ENCODE measurements at places on chromosomes 13 and 19.

- DNase-seq = no peak
These were observed 30.0 kb upstream of the KBTBD7 start for GRCh38 chr13:41224113-41225110.

DNA sequence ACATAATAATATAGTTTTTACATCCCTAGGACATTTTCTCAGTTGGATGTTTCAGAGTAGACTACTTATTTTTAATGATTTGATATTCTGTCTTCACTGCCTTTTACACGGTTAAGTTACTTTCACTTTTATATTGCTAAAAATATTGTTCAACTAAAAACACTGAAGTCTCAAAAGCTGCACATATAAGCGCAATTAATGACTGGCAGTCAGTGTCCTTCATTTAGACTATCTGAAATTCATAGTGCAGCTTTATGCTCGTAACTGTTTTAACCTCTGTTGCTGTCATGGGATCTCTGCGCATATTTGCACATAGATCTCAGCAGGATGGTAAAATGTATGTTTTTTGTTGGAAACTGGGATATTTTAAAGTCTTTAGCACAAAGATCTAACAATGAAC, 864.3 kb downstream of the SLITRK6 start:
- DNase-seq = no peak

GRCh38 chr13:28684257-28684656, 25.3 kb downstream of the POMP start:
- no peak for DNase-seq

DNA sequence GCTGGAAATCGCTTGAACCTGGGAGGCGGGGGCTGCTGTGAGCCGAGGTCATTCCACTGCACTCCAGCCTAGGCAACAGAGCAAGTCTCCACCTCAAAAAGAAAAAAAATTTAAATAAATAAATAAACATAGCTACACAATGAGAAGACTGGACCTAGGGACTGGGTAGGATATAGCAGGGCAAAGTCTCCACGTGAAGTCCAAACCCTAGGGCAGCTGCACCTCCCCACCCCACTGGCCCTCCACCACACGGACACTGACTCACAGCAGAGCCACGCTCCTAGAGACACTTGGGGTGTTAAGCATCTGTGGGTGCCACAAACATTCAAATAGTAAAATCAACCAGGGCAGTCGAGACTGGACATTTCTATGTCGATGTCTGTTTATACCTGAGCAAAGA, 7.1 kb downstream of the LATS2 start:
- no peak for DNase-seq

GRCh38 chr13:89315287-89315686, 1644.1 kb downstream of the SLITRK5 start:
- DNase-seq = no peak

GRCh38 chr19:14497228-14497921, 1.4 kb upstream of the GIPC1 start:
- DNase-seq = no peak

DNA sequence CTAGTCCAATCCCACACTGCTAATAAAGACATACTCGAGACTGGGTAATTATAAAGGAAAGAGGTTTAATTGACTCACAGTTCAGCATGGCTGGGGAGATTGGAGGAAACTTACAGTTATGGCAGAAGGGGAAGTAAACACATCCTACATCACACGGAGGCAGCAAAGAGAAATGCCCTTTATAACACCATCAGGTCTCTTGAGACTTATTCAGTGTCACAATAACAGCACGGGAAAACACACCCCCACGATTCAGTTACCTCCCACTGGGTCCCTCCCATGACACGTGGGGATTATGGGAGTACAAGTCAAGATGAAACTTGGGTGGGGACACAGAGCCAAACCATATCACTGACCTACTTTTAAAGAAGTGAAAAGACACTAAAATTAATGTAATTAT, 1130.4 kb upstream of the SLC10A2 start:
- DNase-seq = no peak

- DNase-seq = no peak
These were observed 66.8 kb upstream of the RFC3 start for GRCh38 chr13:33751151-33751550.

DNA sequence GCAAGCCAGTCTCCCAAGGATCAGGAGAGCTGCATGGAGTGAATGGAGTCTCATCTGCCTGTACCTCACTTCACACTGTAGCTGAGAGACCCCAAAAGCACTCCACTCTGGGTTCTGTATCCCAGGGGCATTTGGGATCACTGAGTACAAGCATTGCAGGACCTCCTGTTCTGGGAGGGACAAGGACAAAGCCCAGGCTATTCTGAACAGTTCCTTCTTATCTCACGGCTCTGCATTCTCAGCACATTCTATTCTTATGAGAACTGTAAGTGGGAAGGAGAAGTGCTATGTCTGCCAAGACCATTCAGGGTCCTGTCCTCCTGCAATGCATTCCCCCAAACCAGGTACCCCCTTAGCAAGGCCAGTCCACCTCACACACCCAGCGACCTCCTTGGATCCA, 42.8 kb downstream of the RNF6 start:
- no peak for DNase-seq

DNA sequence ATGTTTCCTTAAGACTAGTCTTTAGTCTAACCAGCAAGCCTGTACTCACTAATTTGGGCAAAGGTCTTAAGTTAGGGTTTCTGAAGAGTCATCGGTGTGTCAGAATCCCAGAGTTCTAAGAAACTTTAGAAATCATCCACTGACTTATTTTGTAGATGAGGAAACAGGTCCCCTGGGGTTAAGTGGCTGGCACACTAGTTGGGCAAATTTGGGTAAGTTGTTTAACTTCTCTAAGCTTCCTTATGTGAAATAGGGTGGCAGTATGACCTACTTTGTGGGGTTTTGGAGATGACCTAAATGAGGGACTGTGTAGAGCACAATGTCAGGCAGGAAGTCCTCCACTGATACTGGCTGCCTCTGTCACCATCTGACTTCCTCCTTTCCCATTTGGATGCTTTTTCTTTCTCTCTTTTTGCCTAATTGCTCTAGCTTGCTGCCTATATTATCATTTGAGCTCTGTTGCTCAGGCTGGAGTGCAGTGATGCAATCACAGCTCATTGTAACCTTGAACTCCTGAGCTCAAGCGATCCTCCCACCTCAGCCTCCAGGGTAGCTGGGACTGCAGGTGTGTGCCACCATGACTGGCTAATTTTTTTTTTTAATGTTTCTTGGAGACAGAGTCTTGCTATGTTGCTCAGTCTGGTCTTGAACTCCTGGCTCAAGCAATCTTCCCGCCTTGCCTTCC, 2.3 kb downstream of the ADGRE3 start:
- no peak for DNase-seq

GRCh38 chr19:38122402-38123093, 101.5 kb downstream of the DPF1 start:
- no peak for DNase-seq

DNA sequence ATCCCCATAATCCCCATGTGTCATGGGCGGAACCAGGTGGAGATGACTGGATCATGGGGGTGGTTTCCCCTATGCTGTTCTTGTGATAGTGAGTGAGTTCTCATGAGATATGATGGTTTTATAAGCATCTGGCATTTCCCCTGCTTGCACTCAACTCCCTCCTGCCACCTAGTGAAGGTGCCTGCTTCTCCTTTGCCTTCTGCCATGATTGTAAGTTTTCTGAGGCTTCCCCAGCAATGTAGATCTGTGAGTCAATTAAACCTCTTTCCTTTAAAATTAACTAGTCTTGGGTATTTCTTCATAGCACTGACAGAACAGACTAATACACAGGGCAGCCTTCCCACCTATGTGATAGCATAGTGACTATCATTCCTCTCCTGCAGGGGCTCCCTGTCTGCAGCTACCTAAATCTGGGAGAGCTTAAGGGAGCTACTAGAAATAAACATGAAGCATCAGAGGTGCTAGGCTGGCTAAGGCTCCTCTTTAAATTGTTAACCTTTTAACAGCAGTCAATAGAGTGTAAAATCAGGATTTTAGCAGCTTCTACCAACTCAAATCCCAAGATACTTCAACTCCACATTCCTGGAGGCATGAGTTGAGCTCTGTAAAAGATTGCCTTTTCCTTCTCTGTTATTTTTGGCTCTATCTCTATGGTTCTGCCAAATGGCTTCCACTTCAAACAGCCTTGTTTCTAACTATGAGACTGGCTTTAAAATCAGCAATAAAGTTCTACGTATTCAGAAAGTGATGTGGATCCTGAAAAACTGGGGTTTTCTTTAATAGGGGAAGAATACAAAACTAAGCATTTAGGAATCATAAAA, 112.3 kb downstream of the VWA8 start:
- no peak for DNase-seq

- no peak for DNase-seq
These were observed 13.5 kb upstream of the PRR19 start for GRCh38 chr19:42288387-42288786.

Data from stimulated activated CD8-positive, alpha-beta memory T cell treated with anti-CD3 and anti-CD28 coated beads, Interleukin-7, amount 100 ng/mL, for 1 hour (primary cell).